ENCODE measurements at places on chromosomes 1 and 21.
A peak's percentile ranks its signal among the peaks of the same experiment; 100 is the strongest.

DNA sequence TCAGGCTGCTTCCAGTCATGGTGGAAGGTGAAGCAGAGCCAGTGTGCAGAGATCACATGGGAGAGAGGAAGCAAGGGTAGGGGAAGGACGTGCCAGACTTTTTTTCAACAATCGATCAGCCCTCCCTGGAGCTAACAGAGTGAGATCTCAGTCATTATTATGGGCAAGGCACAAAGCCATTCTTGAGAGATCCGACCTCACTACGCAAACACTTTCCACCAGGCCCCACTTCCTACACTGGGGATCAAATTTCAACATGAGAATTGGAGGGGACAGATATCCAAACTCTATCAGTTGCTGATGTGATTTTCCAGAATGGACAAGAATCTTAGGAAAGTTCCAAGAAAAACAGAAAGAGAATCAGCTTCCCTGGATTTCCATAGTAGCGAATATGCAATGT lies 60.5 kb downstream of the BACE2 start:
- DNase-seq = no peak

GRCh38 chr1:226588484-226588883 lies 39.9 kb downstream of the STUM start:
- DNase-seq = peak; percentile 72

GRCh38 chr1:204713541-204713940 lies 28.0 kb upstream of the LRRN2 start:
- DNase-seq = no peak

GRCh38 chr1:169508432-169509338 lies 22.9 kb upstream of the SLC19A2 start:
- DNase-seq = no peak

GRCh38 chr1:35570589-35571137 lies 2.5 kb upstream of the TFAP2E start:
- DNase-seq = no peak
